ENCODE measurements at places on chromosomes 7 and 10. TPM values are rescaled to one million over a fixed set of nuclear protein-coding genes. Genes with fewer than 3 reads are reported as not detected.

The ACBD7 gene
- total RNA-seq = 8.1 TPM

The OTUD1 gene
- total RNA-seq = 13.8 TPM

The POLR2J3 gene
- total RNA-seq = 90.1 TPM

The GJD4 gene
- not detected for total RNA-seq

The LRRTM3 gene
- 19.1 TPM for total RNA-seq

The SDK1 gene
- 40.7 TPM for total RNA-seq

The GTPBP4 gene
- total RNA-seq = 31.9 TPM

The TFEC gene
- 0.63 TPM for total RNA-seq

The TRIM73 gene
- total RNA-seq = 11.0 TPM

The TYW1B gene
- total RNA-seq = 5.3 TPM

The ADRB1 gene
- total RNA-seq = 2.5 TPM

The SMO gene
- total RNA-seq = 15.0 TPM

The NCF1 gene
- not detected for total RNA-seq

The PLEKHS1 gene
- total RNA-seq = not detected

The GPR37 gene
- 18.5 TPM for total RNA-seq

The GALNT11 gene
- 93.9 TPM for total RNA-seq

The ITGB8 gene
- total RNA-seq = 124 TPM

The DENND2A gene
- total RNA-seq = 29.4 TPM

The DNAJC12 gene
- total RNA-seq = 1.9 TPM

The BCL7B gene
- total RNA-seq = 10.0 TPM

The TMEM236 gene
- total RNA-seq = not detected

The CALY gene
- total RNA-seq = 13.5 TPM

The MBL2 gene
- not detected for total RNA-seq

The SLC18A3 gene
- total RNA-seq = not detected

The NCAPG2 gene
- 26.9 TPM for total RNA-seq

The ABCA13 gene
- under 0.01 TPM for total RNA-seq

The CNPY1 gene
- not detected for total RNA-seq

The TMEM196 gene
- 12.8 TPM for total RNA-seq

The WNT2 gene
- total RNA-seq = 0.31 TPM

The CCL24 gene
- total RNA-seq = not detected

The TMEM176A gene
- total RNA-seq = not detected

The OR2A12 gene
- not detected for total RNA-seq

The TEX47 gene
- total RNA-seq = not detected

The ASIC3 gene
- 2.5 TPM for total RNA-seq

The HPS6 gene
- 15.0 TPM for total RNA-seq

The ANKRD1 gene
- not detected for total RNA-seq

The UBE3C gene
- 153 TPM for total RNA-seq

The AGAP4 gene
- total RNA-seq = 16.9 TPM

The UCMA gene
- not detected for total RNA-seq

The FGFBP3 gene
- total RNA-seq = 28.5 TPM

The MYPN gene
- total RNA-seq = not detected

The GDF10 gene
- total RNA-seq = 6.3 TPM

The PITRM1 gene
- 81.4 TPM for total RNA-seq
